Left colon (tissue), 2 donors: ENCODE measurements at places on chromosomes 12 and 14. TPM values are rescaled to one million over a fixed set of nuclear protein-coding genes. Genes with fewer than 3 reads are reported as not detected.

The NFKBIA gene
- total RNA-seq = 150 TPM

The KRT78 gene
- total RNA-seq = not detected

The KRT74 gene
- not detected for total RNA-seq

The GARIN6 gene
- total RNA-seq = not detected

The A2M gene
- total RNA-seq = 83.4 TPM

GRCh38 chr12:72264548-72265175 is 7.5 kb upstream of the TRHDE start:
- no peak for DNase-seq

GRCh38 chr14:50871914-50872732 is at the start of gene ABHD12B:
Gene ABHD12B, plus strand, starts transcription at chr14:50872053. Its CDS starts 122 bp downstream, at chr14:50872175.
- DNase-seq = peak; percentile 18

- no peak for DNase-seq
Observed at GRCh38 chr12:82034769-82035168, 275.6 kb upstream of the PPFIA2 start.

- no peak for DNase-seq
Observed at GRCh38 chr12:97595426-97595831, 132.8 kb downstream of the RMST start.

DNA sequence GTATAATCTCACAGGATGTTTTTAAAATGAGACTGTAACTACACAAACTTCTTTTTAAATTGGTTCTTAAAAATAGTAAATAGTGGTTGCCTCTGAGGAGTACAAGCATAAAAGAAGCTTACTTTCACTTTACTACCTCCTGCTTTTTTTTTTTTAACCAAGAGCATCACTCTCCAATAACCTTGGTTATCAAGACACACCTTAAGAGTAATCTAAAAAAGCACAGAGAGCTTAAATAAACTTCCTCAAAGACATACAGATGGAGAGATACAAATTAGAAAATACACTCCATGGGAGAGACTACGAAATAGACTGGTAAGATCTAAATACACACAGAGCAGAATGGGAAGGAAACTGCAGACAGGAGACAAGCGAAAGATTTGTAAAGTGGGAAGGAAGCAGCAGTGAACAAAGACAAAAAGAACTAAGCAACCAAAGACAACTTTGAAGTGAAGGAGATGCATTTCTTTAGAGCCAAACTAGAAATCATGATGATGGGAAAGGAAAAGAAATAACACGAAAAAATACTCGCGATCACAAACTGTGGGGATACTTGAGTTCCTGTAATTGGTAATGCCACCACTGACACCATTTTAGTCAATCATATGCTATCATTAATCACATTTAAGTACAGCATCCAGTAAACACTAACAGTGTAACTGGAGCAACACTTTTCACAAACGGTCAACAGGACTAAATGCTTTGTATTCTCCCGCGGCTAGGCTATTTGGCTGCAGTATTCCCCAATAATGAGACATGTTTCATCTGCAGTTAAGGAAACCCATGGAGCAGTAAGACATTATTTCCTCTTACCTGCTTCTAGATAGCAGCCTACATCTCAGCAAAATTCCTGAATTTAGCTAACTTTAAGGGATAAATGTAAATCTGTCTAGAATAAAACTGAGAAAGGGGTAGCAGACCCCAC is 8.2 kb downstream of the SINHCAF start:
- no peak for DNase-seq
